ENCODE measurements at places on chromosomes 13 and 19.

- no peak for DNase-seq
Measured at GRCh38 chr19:31908080-31908479, 437.3 kb upstream of the ZNF507 start.

- DNase-seq, result no peak
Measured at GRCh38 chr13:46057256-46058015, 4.9 kb upstream of the ZC3H13 start.

GRCh38 chr13:96996107-96996506 is 1.8 kb upstream of the OXGR1 start:
- no peak for DNase-seq

DNA sequence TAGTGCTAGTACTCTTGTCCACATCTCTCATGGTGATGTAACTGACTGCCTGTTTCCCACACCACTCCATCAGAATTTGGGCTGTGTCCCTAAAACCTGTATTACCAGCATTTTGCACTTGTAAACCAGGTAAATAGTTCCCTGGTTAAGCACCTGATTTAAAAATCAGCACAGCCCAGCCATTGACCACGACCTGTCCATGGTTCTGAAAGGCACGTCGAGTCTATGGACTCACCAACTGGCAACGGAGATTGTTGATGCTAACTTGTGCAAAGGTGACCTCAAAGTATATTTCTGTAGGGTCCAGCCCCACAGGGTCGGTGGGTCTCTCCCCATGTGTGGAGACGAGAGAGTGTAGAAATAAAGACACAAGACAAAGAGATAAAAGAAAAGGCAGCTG is 46.7 kb upstream of the ZNF835 start:
- DNase-seq, result no peak

DNA sequence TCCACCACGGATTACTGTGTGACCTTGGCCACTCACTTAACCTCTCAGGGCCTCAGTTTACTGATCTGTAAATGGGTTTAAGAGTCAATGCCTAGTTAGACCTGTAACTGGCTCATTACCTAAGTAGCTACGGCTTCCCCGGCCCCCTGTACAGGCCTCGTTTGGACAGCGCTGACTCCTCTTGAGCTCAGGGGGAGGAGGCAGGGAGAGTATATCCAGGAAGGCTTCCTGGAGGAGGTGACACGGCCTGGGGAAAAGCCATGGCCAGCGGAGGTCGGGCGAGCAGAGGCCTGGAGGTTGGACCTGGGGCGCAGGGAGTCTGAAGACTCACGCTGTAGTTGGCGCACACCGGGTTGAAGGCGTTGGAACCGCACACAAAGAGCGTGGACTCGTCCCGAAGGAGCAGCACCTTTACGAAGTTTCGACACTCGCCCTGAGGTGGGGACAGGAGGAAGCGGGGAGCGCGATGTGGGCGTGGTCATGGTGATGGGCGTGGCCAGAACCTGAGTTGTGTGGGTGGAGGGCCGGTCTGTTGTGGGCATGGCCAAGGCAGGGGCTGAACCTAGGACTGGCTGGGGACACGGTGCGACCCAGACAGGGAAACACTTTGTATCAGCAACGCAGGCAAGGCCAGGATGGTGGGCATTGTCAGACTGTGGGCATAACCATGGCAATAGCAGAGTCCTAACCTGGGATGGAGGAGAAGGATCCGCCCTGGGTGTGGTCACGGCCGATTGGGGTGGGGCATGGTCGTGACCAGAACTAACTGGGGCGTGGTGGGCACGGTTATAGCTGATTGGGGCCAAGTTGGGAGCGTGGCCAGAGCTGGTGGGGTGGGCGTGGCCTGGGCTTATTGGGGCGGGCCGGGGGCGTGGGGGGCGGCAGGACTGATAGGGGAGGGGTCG is 3.6 kb downstream of the SEMA6B start:
- no peak for DNase-seq

DNA sequence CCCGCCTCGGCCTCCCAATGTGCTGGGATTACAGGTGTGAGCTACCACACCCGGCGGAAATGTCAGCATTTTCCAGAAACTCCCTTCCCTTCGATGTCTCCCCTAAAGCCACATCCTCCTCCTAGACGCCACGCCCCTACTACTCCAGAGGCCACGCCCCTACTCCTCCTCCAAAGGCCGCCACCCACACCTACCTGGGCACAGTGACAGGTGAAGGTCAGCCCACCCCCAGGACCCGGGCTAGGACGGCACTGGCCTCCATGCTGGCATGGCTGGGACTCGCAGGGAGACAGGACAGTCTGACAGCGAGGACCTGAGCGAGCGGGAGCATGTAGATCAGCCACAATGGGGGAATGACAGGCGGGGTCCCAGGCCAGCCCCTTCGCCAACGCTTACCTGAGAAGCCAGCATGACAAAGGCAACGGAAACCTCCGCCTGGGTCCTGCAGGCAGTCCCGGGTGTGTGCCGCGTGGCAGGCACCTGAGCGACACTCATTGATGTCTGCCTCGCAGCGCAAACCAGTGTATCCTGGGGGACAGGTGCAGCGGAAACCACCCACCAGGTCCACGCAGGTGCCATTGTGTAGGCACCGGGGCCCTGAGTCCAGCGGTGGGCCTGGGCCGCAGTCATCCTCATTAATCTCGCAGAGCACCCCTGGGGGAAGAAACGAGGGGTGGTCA is 22.0 kb downstream of the NOTCH3 start:
- no peak for DNase-seq

DNA sequence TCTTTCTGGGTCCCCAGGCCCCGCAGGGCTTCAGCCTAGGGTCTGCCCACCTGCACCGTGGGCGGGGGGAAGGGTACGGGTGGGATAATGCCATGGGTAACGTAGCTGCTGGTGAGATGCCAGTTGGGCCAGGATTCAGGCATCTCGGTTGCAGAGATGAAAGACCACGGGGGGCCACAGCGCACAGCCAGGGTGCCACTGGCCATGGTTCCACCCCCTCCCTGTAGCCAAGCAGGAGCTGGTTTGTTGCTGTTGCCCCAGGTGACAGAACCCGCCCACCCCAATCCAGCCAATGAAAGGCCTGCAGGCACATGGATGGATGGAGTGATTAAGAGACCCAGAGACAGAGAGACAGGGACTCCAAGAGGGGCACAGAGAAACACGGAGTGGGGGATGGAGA is 1.0 kb upstream of the CGB7 start:
- DNase-seq, result no peak

- DNase-seq, result no peak
Measured at GRCh38 chr13:104385404-104385803, 1319.2 kb upstream of the SLC10A2 start.

DNA sequence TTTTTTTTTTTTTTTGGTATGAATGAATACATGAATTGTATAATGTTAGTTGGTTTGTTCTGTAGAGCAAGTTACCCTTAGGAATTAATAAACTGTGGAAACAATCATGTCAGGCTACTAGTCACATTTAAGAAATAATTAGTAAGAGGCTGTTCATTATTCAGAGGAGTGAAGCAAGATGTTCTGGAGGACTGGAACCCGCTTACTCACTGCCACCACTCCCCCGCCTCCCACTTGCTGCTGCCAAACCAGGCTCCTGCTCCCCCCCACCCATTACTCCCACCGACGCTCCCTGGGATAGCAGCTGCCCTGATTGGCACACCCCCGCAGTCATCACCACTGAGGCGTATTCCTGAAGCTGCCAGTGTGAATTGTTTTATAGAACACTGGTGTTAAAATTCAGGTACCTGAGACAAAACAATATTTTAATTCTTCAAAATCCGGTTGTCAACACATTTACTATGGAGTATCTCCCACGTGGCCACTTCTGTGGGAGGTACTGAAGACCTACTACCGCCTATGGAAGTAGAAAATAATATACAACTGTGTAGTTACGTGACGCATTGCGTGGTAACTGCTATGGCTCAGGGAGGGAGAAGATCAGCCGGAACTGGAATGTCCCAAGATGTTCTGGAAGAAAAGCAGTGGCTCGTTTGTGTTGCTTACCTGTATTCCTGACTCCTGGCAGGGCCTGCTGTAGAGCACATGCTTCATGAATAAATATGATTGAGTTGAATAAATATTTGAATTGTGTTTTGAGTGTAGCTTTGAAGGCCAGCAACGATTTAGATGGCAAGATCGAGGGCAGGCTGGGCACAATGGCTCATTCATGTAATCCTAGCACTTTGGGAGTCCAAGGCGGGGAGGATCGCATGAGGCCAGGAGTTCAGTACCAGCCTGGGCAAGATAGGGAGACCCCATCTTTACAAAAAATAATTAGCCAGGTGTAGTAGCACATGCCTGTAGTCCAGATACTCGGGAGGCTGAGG is 1.7 kb downstream of the DPY19L3 start:
- peak; percentile 80 for DNase-seq
